ENCODE measurements at places on chromosomes 3 and 15.

GRCh38 chr3:30471066-30471465, 135.3 kb upstream of the TGFBR2 start:
- DNase-seq, result no peak

DNA sequence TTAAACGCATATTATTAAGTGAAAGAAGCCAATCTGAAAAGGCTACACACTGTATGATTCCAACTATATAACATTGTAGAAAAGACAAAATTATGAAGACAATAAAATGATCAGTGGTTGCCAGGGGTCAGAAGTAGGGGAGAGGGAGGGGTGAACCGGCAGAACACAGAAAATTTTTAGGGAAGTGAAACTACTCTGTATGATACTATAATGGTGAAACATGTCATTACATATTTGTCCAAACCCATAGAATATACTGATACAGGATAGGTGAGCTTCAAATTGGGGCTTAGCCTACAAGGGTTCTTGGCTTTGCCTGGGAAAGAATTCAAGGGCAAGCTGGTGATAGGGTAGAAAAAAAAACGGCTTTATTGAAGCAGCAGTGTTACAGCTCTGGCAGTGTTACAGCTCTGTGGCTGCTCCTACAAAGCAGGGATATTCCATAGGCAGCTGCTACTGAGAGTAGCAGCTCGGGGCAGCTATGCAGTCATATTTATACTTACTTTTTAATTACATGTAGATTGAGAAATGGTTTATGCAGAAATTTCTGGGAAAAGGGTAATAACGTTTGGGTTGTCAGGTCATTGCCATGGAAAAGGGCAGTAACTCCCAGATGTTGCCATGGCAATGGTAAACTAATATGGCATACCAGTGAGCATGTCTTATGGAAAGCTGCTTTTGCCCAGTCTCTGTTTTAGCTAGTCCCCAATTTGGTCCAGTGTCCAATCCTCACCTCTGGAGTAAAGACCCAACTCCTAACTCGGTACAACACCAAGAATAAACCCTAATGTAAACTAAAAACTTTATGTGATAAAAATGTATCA, 125.1 kb upstream of the SLC25A36 start:
- no peak for DNase-seq

- no peak for DNase-seq
These were observed 177.4 kb downstream of the MINAR1 start for GRCh38 chr15:79609506-79609905.

- no peak for DNase-seq
These were observed 661.2 kb upstream of the BCHE start for GRCh38 chr3:166498446-166498845.

- DNase-seq, result no peak
These were observed 77.4 kb downstream of the SEC22A start for GRCh38 chr3:123279121-123279520.

DNA sequence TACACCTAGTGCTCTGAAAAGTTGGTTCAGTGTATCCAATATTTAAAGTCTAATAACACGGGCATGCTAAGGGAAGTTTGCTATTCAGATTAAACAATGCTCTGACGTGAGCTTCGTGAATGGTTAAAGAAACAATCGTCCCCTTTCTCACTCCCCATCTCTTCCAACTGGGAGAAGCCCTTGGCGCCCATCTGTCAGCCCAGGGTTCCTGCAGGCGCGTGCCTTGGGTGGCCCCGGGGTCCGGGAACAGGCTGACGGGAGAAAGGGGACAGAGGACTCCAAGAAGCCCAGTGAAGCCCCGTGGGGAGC, 413 bp downstream of the SEC22C start:
- no peak for DNase-seq
